Activated CD4-positive, alpha-beta memory T cell treated with anti-CD3 and anti-CD28 coated beads for 36 hours (primary cell): ENCODE measurements at places on chromosomes 12 and 14. TPM values are rescaled to one million over a fixed set of nuclear protein-coding genes. Genes with fewer than 3 reads are reported as not detected.

DNA sequence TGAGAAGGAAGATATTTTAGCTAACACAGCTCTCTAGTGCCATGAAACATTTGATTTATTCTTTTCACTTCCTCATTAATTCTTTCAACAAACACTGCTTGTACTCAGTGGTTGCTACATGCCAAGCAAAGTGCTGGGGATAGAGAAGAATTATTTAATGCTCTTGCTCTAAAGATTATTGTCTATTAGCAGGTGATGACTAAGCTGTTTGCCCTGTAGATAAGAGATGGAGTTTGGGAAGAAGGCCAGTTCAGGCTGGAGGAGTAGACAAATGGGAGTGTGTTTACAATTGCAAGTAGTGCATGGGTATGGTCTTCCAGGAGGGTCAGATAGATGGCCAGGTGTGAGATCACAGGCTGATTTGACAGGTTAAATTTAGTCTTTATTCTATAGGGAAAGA is 99.8 kb upstream of the SEL1L start:
- peaks cover 1% of the 10 kb centered on the region for H3K27me3 ChIP-seq
- no peak overlapping the region for H3K4me3 ChIP-seq
- no peak for DNase-seq
- no peaks in the 10 kb centered on the region for H3K4me1 ChIP-seq
- no peak overlapping the region for H3K27ac ChIP-seq
- H3K36me3 ChIP-seq = no peaks in the 10 kb centered on the region

GRCh38 chr12:104569346-104570173 is 112.8 kb downstream of the CHST11 start:
- H3K27ac ChIP-seq = peak overlapping the region; percentile 46
- peak; percentile 70 for DNase-seq
- peak overlapping the region; percentile 1 for H3K4me3 ChIP-seq
- H3K4me1 ChIP-seq = peaks cover 62% of the 10 kb centered on the region
- H3K27me3 ChIP-seq = no peaks in the 10 kb centered on the region

GRCh38 chr14:104345621-104346462 is 207.5 kb downstream of the KIF26A start:
- no peak overlapping the region for H3K27ac ChIP-seq
- no peaks in the 10 kb centered on the region for H3K4me1 ChIP-seq
- H3K36me3 ChIP-seq = no peaks in the 10 kb centered on the region
- no peak overlapping the region for H3K4me3 ChIP-seq

GRCh38 chr12:7039403-7039802 is 21.1 kb upstream of the C1S start:
- no peak for DNase-seq
- no peaks in the 10 kb centered on the region for H3K36me3 ChIP-seq
- no peaks in the 10 kb centered on the region for H3K27me3 ChIP-seq
- peaks cover 6% of the 10 kb centered on the region for H3K4me1 ChIP-seq

The EGLN3 gene
- total RNA-seq = 1.9 TPM

The GALNT4 gene
- total RNA-seq = 6.0 TPM

The COCH gene
- 0.75 TPM for total RNA-seq
